ENCODE measurements at places on chromosomes 2 and 18. TPM values are rescaled to one million over a fixed set of nuclear protein-coding genes. Genes with fewer than 3 reads are reported as not detected.

The C2orf72 gene
- 0.07 TPM for total RNA-seq

The SPRED2 gene
- total RNA-seq: 7.7 TPM

The RND3 gene
- not detected for total RNA-seq

The C2orf49 gene
- 18.6 TPM for total RNA-seq

The LBX2 gene
- 0.50 TPM for total RNA-seq

The UGT1A4 gene
- not detected for total RNA-seq

The GRP gene
- total RNA-seq: not detected

The ASAP2 gene
- 0.48 TPM for total RNA-seq

The FAM228A gene
- not detected for total RNA-seq

The FARSB gene
- 32.1 TPM for total RNA-seq

The HDHD2 gene
- total RNA-seq: 41.0 TPM

The ITGB6 gene
- total RNA-seq: not detected

The FTCDNL1 gene
- total RNA-seq: 1.2 TPM

The C1QL2 gene
- total RNA-seq: not detected

The BOLL gene
- total RNA-seq: not detected

The RAB27B gene
- 3.4 TPM for total RNA-seq

The SRD5A2 gene
- total RNA-seq: 0.05 TPM

The UBXN4 gene
- total RNA-seq: 118 TPM

The PXDN gene
- 1.5 TPM for total RNA-seq

The TBR1 gene
- 0.05 TPM for total RNA-seq

The TXNDC2 gene
- total RNA-seq: not detected

The ANKRD44 gene
- 234 TPM for total RNA-seq

The CCDC102B gene
- 1.7 TPM for total RNA-seq

The SYT4 gene
- not detected for total RNA-seq

All from T-helper 2 cell treated with Interferon-gamma antibody and Interleukin-4, amounts not matched to agents 100 ng/mL and 5 ng/mL, for 36 hours (primary cell).